ENCODE measurements at places on chromosomes 13 and 19.

DNA sequence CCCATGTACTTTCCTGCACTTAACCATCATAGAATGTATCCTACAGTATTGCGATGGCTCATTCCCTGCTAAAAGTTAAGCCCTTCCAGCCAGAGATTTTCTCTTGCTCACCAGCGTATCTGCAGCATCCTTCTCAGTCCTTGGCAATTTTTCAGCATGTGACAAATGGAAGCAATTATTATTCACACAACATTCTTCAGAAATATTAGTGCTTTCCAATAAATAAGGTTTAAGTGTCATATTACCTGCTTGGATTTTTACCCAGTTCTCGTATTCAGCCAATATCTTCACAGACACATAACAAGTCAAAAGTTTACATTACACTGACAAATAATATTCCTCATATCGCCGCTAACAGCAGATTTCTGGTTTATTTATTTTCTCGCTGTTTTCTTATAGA is 82.3 kb downstream of the POU4F1 start:
- no peak for DNase-seq

- peak; percentile 77 for DNase-seq
These were observed 933 bp downstream of the TFPT start for GRCh38 chr19:54114340-54115108.

DNA sequence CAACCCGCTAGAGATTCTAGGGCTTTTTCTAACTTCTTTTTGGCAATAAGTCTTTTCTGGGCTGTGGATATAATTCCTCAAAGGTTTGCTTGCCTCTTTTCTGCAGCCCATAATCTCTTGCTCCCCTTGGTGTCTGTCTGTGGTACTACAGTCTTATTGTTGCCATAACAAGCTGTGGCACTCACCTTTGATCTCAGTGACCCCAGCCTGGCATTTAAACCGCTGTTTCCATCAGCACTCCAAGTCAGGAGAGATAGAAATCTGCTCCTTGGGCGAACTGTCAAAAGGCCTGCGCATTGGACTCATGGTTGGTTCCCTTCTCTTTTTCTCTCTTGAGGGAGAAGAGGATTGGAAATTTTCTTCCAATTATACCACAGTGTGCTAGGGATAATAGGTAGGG is 14.5 kb upstream of the MPHOSPH8 start:
- peak; percentile 75 for DNase-seq

DNA sequence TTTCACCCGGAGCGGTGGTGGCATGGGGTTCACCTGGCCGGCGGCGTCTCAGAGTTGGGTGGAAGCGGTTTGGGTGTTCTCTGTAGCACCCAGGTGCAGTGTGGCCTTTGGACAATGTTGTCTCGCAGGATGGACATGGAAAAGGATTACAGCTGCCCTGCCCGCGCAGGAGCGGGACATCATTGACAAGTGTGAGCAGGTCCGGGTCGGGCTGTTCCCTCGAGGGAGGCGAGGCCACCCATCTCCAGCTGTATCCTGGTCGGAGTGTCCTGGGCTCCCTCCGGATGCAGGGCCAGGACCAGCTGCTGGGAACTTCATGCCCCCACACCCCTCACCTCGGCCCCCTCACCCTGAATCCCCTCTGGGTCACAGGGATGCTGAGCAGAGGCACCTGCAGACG is 7.8 kb upstream of the ZNF14 start:
- no peak for DNase-seq

DNA sequence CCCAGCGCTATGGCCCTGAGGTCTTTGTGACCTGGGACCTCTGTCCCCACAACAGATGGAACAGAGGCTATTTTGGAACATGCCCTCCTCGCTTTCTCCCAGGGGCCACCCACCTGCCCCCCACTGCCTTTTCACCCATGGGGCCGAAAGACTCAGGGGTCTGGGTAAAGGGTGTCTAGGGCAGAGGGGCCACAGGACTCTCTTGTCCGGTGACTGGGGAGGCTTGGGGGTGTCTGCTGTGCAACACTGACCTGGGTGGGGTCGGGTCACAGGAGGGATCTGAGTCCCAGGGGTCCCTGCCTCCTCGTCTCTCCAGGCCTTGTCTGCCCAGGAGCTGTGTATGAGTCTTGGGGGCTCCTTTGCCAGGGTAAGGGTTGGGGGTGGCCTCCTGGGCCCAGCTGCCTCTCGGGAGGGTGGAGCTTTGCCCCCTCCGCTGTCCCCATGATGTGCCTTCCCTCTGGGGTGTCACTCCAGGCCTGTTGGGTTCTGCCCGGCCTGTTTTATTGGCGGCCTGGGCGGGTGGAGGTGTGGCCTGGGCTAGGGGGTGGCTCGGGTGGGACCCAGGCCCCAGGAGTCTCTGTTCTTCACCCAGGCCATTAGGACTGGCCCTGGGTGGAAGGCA is 2.1 kb downstream of the ARID3A start:
- peak; percentile 72 for DNase-seq

DNA sequence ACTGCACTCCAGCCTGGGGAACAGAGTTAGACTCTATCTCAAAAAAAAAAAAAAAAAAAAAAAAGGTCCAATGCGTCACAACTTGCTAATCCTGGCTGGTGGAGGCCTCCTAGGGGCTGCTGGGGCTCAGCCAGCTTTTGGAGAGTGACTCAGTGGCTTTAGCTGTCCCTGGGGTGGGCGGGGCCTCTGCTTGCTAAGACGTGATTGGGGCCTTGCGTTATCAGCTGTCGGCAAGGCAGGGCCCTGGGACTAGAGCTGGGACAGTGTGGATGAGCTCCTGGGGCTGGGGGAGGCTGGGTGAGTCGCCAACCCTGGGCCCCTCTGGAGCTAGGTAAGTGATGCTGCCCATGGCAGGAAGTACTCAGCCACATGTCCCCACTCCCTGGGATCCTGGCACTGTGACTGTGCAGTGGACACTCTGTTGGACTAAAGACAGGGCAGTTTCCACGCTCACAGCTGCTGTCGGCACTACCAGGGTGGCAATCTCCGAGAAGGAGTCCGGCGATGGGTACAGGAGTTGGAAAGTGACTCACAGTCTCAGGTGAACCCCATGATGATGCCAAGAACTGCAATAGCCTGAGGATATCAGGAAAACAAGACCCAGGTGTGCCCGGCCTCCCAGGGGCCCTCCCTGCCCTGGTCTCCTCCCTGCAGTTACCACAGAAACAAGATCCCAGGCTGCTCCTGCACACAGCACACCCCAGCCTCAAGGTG is 32.2 kb downstream of the F2RL3 start:
- DNase-seq = no peak

DNA sequence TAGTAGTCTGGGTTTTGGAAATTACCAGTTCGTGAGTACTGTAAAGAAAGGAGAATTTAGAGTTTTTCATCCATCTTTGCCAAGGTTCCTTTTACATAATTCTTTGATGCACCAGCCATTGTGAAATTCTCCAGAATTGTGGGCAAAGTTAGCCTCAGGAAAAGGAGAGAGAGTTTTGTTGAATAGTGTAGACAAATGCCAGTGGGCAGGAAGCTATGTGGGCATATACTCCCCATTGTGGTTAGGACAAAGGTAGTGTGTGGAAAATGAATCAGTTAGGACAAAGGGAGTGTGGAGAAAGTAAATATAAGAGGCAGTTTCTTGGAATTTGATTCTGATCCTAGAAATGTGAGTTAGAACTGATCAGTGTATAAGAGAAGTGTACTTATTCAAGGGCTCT is 67.9 kb downstream of the PCCA start:
- no peak for DNase-seq

GRCh38 chr19:53068834-53069233 is 24.3 kb downstream of the ERVV-2 start:
- DNase-seq = no peak

- DNase-seq = no peak
These were observed 82.3 kb downstream of the RNASEH2B start for GRCh38 chr13:50991579-50992521.

DNA sequence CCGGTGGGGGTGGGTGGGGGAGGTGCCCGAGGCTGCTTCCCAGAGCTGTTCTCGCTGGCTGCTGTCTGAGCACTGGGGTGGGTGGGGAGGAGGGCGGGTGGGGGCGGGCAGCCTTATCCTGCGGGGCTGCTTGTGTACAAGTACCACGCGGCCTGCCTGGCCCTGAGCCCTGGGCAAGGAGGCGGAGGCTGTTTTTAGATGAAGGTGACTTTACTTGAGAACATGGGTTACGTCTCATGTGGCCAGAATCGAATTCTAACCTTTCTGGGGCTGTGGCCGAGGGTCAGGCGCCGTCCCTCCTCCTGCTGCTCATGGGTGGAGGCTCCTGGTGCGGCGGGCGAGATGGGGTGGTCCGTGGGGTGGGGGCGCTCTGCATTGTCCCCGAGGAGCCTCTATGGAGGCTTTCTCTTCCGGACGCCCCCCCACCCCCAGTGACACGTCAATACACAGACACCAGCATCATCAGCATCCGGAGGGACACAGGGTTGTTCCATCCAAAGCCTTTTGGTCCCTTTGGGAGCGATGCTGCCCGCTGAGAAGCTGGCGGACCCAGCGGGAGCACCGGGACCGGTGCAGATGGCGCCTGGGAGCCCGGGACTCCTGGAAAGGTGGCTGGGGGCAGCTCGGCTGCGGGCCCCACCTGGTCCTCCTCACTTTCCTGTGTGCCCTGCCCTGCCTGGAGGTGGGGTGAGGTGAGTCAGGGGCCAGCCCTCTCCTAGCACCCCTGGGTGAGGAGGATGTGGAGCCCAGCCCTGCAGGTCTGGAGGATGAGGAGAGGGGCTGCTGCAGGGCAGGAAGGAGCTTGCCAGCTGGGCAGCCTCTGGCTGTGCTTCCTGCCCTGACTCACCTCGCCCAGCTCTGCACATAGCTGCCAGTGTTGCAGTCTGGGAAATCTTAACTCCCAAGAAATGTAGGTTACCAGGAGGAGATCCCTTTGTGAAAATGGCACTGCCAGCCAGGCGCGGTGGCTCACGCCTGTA is 3.4 kb downstream of the BSG start:
- DNase-seq = peak; percentile 55

GRCh38 chr19:36668646-36669045 is 2.0 kb upstream of the ZNF461 start:
- no peak for DNase-seq

- peak; percentile 33 for DNase-seq
These were observed 153.3 kb upstream of the VSTM2B start for GRCh38 chr19:29372461-29372860.

DNA sequence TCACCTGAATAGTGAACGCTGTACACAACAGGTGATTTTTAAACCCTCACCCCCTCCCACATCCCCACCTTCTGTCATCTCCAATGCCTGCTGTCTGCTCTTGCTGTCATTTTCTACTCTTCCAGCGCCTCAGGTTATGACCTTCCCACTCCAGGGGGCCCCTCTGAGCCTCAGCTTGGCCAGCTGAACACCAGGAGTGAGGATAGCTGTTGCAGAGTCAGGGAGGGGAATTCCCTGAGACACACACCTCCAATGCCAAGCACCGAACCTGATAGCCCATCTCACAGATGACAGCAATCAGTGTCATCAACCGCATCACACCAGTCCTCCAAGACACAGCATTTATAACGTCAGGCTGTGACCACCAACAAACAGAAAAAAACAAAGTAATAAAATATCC is 193.5 kb downstream of the ZNF536 start:
- DNase-seq = peak; percentile 36

DNA sequence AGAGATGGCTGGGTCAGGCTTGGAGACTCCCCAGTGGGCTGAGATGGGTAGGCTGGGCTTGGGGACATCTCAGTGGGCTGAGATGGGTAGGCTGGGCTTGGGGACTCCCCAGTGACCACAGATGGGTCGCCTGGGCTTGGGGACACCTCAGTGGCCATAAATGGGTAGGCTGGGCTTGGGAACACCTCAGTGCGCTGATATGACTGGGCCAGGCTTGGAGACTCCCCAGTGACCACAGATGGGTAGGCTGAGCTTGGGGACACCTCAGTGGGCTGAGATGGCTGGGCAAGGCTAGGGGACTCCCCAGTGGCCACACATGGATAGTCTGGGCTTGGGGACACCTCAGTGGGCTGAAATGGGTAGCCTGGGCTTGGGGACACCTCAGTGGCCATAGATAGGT is 12.8 kb downstream of the IQCN start:
- DNase-seq = no peak

DNA sequence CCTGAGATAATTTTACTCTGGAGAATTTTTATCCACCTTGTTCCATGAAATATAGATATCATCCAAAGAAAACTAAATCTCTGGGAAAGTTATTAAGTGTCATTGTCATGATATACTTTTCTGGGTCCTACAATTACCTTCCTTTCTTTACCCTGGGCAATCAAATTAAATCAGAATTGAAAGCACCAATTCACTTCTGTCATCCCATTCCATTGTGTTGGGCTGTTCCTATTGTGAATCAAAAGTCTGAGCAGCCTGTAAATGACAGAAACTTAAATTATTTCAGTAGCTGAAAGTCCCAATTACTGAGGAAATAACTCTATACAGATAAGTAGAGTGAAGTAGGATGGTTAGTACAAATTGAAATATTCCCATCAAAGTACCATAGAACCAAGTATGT is 1284.2 kb downstream of the EFNB2 start:
- DNase-seq = no peak

GRCh38 chr13:59363313-59363712 is 800.4 kb downstream of the DIAPH3 start:
- DNase-seq = no peak

DNA sequence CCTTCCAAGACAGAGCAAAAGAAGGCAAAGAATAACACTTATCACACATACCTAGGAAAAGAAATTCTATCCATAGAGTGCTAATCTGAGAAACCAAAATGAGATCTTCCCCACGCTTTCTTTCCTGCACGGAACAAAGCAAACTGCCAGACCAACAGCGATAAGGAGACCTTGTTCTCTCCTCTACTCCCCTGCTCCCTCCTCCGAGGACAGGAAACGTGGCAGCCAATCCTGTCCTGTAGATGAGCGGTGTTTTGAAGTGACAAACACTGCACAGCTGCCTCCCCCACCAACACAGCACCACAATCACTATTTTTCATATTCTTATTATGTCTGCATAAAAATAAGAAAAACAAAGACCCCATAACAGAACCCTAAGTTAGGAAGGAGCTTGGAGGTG is 113.9 kb upstream of the IRS2 start:
- peak; percentile 65 for DNase-seq

GRCh38 chr13:29903543-29903942 is 53.1 kb upstream of the UBL3 start:
- DNase-seq = no peak

- DNase-seq = peak; percentile 63
These were observed 188.3 kb downstream of the KLF12 start for GRCh38 chr13:73945871-73946270.

- DNase-seq = no peak
These were observed 638 bp downstream of the USPL1 start for GRCh38 chr13:30618186-30618929.

DNA sequence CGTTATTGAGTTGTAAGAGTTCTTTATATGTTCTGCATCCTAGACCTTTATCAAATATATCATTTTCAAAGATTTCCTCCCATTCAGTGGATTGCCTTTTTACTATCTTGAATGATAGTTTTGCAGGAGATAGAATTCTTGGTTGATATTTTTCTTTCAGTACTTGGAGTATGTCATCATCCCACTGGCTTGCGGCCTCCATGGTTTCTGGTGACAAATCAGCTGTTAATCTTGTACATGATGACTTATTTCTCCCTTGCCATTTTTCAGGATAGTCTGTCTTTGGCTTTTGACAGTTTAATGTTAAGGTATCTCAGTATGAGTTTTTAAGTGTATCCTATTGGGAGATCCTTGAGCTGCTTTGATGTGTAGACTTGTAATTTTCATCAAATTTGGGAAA is 8.5 kb downstream of the ZNF557 start:
- DNase-seq = no peak

- DNase-seq = peak; percentile 90
These were observed 33.3 kb downstream of the MCF2L start for GRCh38 chr13:113002206-113002912.

All from endodermal cell (in vitro differentiated cells).